CD4-positive, alpha-beta memory T cell (primary cell): ENCODE measurements at places on chromosomes 2 and 18.

DNA sequence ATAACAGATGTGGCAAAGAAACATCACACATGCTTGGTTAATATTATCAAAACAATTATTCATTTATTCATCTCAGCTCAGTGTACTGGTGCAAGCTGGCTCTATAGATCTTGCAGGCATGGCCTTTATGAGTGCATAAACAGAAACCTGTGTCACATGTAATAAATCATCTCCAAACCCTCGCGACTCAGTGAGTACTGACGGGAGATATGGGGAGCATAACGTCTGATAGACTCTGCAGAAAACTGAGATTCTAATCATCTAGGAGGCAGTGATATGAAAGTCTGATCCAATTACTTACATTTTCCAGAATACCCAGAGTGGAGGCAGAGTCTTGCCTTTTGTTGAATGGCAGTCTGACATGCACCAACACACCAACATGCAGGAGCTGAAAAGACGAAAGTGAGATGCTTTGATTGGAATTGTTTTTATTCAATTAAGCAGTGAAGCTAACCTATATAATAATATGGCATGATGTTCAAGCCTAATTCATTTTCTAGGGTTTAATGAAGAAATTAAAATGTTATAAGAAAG, 416.8 kb downstream of the RNF144A start:
- DNase-seq = no peak

- no peak for DNase-seq
Measured at GRCh38 chr2:39703181-39703872, 37.6 kb downstream of the TMEM178A start.

- DNase-seq = no peak
Measured at GRCh38 chr2:237514474-237515130, 27.6 kb downstream of the MLPH start.

- no peak for DNase-seq
Measured at GRCh38 chr2:82289446-82289845, 1984.9 kb upstream of the LRRTM1 start.

GRCh38 chr2:121670181-121670580, 20.9 kb upstream of the CLASP1 start:
- no peak for DNase-seq

DNA sequence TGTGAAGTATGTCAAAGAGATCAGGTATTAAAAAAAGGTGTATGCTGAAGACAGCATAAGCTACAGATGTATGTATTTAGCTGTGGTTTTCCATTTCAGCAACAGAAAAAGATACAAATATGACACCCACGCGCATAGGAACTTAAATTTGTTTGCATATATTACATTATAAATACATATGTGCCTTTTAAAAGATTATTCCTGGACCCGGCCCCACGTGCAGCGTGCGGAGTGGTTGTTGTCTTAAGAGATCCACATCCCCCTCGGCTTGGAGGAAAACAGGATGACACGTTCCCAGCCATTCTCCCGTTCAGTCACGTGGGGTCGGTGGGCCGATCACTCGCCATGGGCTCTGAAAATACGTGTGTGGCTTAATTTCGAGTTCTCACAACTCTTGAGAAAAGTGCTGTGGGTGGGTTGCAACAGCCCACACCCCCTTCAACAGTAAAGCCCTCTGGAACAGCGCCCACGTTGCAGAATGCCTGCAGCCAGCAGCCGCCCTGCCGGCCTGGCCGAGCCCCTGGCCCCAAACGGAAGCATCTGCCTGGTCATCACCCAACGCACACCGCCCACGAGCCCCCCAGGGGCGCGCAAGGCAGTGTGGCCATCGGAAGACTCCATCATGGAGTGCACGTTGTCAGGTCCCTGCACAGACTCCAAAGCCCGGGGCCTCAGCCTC, 18.6 kb upstream of the KCNG2 start:
- no peak for DNase-seq

- no peak for DNase-seq
Measured at GRCh38 chr2:151344906-151345305, 12.5 kb upstream of the TNFAIP6 start.

DNA sequence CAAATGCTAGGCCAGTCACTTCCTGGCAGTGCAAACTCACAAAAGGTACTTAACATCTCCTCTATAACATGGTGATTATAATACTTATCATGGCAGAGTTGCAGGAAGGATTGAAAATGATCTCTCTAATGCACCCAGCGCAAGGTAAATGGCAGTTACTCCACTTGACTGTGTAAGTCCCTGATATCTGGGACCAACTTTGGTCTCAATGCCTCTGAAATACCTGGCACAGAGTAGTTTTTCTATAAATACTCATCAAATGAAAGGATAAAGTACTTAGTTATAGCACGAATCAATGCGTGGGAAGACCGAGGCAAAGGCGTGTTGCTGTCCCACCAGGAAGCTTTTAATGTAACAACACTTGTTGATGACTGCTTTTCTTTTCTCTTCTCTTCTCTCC, 24.8 kb downstream of the LRRC30 start:
- no peak for DNase-seq

- DNase-seq = no peak
Measured at GRCh38 chr18:10213526-10213925, 240.9 kb upstream of the APCDD1 start.

- DNase-seq = no peak
Measured at GRCh38 chr18:6022074-6022444, 126.7 kb upstream of the TMEM200C start.

- no peak for DNase-seq
Measured at GRCh38 chr18:54716586-54716985, 111.7 kb upstream of the RAB27B start.

DNA sequence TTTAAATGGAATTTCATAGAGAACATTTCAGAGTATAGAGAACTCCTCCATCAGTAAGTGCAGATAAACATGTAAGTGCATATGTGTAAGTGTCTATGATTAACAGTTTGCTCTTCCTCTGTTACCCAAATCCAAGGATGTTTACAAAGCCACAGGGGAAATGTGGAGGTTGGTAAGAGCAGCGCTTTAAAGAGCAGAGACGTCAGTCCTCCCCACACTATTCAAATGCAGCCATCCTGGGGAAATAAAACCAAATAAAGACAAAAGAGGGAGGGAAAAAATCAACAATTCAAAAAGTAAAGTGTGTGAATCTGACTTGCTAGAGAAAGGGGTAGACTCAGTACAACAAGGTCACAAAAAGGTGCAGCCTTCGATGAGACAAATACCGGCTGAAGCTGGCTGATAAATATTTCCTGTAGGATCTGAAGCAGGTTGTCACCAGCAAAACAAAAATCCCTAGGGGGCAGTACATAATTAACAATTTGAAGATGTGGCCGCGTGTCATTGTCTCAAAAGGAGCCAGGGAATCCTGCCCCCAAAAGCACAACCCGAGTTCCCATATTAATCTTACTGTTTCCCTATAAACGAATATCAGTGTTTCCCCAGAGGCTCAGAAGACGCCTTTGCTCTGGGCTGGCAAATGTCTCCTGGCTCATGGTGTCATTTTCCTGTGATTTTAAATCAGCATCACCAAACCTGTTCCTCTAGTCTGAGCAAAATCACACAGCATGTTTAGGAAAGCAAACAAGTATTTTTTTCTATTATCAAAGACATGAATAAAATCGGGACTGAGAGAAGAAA, 216.5 kb downstream of the CDCA7 start:
- DNase-seq = no peak

DNA sequence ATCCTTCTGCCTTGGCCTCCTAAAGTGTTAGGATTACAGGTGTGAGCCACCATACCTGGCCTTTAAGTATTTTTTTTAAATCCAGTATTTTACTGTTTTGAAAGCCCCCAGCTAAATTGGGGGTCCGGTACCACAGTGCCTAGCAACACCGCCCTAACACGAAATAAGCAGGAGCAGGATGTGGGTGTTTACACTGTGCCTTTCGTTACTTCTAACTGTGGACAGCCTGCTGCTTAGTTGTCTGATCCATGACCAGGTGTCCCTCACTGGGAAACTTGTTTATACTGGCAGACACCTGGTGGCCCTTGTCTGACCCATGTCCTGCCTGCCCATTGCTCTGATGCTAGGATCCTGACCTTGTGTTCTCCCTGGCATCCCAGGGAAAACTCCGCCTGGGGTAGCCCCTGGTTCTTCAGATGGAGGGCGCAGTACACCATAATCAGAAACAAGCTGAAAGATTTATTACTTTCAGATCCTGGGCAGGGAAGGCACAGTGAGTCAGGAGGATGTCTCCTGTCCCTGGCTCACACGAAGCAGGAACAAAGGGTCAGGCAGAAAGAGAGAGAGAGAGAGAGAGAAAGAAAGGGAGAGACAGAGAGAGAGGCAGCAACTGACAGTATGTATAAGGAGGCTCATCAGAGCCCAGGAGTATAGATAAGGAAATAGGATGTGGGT, 55.7 kb downstream of the NCAPH start:
- DNase-seq = no peak

DNA sequence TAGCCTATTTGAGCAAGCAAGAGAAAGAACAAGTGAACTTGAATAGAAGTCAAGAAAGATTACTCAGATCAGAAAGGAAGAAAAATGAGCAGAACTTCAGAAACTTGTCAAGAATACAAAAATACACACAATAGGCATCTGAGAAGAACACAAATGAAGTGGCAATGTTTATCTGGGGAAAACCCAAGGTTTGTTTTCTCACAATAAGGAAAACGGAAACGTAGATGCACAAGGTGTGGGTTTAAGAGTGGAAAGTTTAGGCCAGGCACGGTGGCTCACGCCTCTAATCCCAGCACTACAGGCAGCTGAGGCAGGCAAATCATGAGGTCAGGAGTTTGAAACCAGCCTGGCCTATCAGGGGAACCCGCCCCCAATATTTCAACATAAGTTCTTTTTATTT, 159.5 kb upstream of the GYPC start:
- no peak for DNase-seq

DNA sequence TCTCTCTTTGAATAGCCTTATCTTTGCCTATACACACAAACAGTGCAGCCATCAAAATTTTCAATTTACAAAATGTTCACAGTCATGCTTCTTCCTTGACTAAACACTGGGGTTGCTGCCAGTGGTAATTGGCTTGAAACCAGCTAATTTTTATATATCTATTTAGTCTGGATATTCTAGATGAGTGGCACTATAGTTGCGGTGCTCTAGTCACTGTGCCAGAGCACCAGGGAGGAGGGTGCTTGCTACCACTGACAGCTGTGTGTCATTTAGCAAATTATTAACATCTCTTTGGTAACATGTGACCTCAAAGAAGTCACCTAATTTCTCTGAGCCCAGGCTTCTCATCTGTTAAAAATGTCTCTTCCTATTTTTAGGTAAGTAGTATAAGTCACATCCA, 130.4 kb downstream of the MEIS1 start:
- no peak for DNase-seq

DNA sequence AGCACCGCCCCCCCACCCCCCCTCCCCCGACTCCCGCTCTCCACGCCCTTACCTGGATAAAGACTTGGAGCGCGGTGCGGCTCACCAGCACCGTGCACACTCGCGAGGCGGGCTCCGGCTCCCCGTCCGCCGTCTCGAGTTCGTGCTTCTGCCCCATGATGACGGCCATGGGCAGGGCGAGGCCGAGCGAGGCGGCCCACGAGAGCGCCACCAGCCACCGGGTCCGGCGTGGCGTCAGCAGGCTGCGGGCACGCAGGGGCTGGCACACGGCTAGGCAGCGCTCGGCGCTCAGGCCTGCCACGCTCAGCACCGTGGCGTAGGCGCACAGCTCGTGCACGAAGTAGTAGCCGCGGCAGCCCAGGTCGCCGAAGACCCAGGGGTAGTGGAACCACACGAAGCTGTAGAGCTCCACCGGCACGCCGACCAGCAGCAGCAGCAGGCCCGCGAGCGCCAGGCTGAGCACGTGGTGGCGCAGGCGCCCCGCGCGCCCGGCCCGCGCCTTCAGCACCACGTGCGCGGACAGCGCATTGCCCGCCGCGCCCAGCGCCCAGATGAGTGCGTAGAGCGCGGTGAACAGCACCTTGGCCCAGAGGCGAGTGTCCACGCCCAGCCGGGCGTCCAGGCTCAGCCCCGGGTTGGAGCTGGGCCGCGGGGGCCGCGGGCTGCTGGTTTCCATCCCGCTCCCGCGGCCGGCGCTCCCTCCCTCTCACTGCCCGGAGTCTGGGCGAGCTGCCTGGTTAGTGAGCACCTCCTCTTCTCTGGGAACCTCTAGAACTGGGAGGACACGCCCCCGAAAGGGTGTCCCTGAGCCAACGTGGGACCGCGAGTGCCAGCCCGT, at the start of gene NTSR2:
TSS of gene NTSR2 (minus strand) at position 742 of the 838 bp plus-strand sequence. CDS start at position 676, 66 bp downstream.
- DNase-seq = no peak

GRCh38 chr2:226674123-226674522, 125.5 kb downstream of the IRS1 start:
- DNase-seq = no peak

DNA sequence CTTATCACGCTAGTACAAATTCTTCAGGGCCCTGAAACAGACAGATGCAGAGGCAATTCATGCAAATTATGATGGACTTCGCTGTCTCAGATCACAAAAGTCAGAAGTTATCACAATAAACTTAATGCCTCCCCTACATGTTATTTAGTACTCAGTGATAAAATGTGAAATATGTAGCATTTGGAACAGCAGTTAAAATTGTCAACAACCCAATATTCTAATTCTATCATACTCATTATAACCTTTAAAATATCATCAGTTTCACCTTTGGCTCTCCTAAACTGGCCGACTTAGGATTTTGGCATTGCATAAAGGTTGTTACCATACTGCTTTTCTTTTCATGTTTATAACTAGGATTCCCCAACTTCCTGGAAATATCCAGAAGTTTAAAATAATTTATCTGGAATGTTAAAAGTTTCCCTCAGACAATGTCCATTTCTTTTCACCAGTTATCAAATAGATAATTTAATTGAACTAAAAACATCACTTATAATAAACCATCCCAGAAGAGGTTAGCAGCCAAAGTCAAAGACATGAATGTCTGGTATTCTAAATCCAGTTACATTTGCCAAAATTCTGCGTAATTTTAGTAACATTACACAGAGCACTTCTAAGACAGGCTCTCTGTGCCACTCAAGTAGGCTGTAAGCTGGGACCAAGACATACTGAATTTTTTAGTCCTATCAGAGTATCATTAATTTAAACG, 239.8 kb downstream of the RBM43 start:
- DNase-seq = no peak

DNA sequence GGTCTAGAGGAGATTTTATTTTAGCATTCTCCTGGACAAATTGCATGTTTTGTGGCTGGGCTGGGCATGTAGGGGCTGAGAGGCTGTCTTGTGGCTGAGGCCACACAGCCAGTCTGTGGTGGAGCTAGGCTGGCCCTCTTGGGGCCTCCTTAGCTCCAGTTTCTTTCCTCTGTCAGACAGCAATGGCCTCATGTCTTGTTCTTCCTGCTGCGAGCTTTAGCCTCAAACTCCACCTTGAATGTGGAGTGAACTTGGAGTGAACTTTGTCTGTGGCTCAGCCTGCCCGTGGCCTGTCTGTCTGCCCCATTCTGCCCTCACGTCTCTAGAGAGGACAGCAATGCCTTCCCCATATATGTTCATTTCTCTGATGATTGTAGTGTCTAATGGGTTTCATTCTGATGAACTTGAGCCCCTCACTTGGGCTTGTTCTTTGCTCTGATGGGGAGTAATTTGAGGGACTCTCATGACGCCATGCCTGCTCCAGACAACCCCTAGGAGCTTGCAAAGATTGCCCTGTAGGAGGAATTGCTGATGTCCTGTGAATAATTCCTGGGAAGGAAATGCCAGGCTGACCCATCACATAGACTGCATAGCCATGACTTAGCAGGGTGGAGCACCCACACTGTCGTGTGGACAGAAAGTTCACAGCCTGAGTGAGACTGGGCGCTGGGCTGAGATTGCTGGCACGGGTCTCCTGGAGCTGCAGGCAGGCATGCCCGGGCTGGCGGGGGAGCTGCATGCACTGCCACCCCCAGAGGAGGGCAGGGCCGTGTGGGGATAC, 42.6 kb downstream of the ASAP2 start:
- no peak for DNase-seq

GRCh38 chr18:59690186-59690982, 6.8 kb downstream of the CCBE1 start:
- DNase-seq = no peak
